ENCODE measurements at places on chromosomes 6 and 20.

DNA sequence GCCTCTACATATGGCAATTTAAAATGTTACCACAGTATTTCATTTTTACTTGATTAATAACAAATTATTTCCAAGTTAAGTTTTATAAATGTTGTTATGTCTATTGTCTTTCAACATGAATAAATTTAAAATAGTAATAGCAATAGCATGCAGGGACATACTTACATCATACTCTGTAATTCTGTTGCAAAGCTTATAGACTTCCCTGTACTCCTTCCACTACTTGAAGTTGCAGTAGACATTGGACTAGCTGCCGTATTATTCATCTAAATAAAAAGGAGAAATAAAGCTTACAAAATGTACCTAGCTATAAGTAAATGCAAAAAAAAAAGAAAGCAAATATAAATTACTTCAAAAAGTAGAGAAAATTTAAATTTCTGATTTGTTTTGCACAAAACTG lies 12.7 kb downstream of the SUPT3H start:
- no peak for DNase-seq

DNA sequence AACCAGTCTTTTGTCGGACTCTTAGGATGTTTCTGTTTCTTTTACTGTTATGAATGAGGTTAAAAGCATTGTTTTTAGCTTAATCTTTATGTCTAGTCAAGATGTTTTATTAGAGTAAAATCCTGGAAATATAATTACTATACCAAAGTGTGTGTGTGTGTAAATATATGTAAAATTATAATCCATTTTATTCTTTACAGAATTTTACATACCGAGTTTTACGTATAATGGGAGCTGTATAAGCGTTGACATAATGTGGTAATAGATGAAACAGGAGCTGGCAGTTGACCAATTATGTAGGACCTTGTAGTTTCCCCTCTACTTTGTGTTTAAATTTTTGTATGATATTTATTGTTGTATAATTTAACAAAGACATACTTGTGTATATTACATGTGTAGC lies 16.7 kb downstream of the MAP3K4 start:
- no peak for DNase-seq

GRCh38 chr6:114284281-114284680 lies 58.5 kb downstream of the HS3ST5 start:
- no peak for DNase-seq

- DNase-seq, result no peak
Measured at GRCh38 chr6:137105375-137105774, 60.6 kb upstream of the IL20RA start.
